ENCODE measurements at places on chromosomes 12 and 14.

- DNase-seq, result no peak
These were observed 96.5 kb upstream of the VASH1 start for GRCh38 chr14:76664790-76665189.

DNA sequence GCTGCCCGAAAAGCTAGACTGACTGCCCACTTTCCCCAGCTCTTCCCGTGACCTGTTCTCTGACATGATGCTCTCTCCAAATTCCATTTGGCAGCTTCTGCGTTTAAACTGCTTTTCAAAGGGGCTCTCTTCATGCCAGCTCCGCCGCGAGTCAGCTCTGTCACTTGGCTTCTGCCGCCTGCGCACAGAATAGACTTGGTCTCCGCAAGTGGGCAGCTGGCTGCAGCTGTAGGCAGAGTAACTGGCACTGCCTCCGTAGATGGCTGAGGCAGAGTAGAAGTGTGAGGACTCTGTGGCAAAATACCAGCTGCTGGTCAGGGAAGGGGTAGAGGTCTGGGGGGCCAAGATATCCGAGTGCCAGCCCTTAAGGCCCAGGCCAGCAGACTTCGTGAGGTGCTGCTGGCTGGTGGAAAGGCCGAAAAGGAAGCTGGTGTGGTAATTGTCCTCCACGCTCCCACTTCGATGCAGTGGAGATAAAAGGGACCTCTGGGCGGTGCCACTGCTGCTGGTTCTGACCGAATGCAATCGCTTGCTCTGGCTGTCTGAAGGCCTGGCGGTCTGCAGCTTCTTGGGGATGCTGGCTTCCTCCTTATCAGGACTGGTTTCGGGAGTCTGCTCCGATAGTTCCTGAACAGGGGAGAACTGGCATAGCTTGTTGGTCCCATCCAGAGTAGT lies 85.7 kb downstream of the DUSP16 start:
- DNase-seq, result peak; percentile 85

DNA sequence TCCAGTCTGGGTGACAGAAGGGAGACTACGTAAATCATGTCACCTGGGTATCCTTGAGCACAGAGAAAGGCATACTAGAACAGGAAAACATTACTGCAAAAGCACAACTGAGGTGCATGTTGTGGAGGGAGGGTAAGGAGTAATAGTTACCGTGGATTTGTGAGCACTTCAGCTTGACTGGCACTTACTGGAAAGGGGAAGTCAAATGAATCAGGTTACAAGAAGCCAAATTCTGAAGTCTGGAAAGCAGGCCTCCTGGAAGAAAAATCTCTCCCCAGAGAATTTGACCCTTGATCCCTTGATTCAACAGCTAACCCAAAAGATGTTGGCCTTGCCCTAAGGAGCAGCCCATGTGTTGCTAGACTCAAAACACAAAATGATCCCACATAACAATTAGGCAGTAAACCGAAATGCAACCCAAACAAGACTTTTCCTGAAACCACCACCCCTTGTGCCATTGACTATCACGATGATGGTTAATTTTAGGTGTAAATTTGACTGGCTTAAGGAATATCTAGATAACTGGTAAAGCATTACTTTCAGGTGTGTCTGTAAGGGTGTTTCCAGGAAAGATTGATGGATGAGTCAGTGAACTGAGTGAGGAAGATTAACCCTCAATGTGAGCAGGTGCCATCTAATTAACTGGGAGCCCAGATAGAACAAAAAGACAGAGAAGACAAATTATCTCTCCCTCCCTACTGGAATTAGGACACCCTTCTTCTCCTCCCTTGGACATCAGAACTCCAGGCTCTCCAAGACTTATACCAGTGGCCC lies 108.8 kb downstream of the SLC25A21 start:
- DNase-seq, result no peak

DNA sequence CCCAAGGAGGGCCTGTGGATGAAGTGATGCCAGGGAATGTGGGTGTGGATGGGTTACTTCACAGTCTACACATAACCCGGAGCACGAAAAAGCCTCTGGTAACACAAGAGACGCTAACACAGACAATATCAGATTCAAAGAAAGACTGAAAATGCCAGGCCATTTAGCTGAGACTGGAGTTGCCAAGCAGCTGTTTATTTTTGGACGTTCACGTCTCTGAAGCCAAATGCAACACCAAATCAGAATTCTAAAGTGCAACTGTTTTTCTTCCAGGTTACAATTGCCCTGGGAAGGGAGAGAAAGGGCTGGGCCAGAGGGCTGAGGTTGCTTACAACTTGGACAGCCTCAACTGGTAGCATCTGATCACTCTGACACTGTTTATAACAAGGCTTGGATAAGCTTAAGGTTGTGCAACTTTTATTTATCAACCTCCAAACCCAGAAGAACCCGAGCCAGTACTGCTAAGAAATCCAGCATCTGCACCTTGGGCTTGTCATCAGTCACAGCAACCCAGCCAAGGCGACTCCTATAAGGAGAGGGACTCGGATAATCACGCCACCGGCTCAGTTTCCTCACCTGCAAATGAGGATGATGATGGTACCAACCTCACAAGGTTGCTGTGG lies 24.8 kb downstream of the NUAK1 start:
- DNase-seq, result no peak

GRCh38 chr14:101862177-101862576 lies 100.7 kb downstream of the PPP2R5C start:
- no peak for DNase-seq

GRCh38 chr14:61675291-61675690 lies 20.0 kb upstream of the HIF1A start:
- DNase-seq, result no peak

- DNase-seq, result no peak
These were observed 101.9 kb upstream of the OVCH1 start for GRCh38 chr12:29599381-29599780.

GRCh38 chr14:26289891-26290486 lies 307.8 kb downstream of the NOVA1 start:
- no peak for DNase-seq

Measured in amygdala (tissue), 56 donors.